ENCODE measurements at places on chromosomes 3 and 15.

GRCh38 chr3:171636666-171637065 lies 173.6 kb downstream of the PLD1 start:
- peak; percentile 92 for DNase-seq

DNA sequence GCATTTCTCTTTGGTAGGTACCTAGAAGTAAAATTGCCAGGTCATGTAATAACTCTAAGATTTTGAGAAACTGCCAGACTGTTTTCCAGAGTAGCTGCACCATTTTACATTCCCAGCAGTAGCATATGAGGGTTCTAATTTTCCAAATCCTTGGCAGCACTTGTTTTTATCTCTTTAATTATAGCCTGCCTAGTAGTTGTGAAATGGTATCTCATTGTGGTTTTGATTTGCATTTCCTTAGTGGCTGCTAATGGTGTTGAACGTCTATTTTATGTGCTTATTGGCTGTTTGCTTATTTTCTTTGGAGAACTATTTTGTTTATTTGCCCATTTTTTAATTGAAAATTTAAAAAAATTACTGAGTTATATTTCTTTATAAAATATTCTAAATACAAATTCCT lies 117.9 kb downstream of the TCF12 start:
- no peak for DNase-seq

GRCh38 chr15:90496791-90497190 lies 32.9 kb upstream of the CRTC3 start:
- peak; percentile 74 for DNase-seq

DNA sequence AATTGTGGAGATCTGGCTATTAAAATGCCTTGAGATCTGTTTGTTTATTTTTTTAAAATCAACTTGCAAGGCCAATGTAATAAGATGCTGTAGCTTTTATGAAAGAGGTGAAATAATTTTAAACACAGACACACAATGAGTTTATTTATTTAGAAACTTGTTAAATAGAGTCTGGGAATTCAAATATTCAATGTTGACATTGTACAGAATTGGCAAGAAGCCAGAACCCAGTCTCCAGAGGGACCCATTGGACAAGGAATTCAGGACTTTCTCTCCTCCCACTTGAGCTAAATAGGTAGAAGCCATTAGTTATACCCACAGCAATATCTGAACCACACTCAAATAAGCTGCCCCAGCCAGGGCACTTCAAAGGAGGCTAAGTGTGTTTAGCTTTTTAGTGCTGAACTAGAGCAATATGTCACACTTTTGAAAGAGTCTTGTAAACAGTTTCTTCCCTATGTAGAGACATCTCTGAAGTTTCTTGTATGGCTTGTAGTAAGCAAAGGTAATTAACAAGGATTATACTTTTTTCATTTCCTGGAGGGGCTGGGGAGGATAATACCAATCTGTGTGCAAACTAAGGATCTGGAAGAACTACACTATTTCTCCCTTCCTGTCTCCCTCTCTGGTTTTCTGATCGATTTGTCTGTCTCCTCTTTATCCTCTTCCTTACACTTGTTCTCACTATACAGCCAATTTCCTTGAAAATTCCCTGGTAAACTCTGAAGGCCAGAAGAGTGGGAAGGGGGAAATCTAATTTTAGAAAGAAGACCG lies 6.0 kb downstream of the MECOM start:
- DNase-seq: no peak

DNA sequence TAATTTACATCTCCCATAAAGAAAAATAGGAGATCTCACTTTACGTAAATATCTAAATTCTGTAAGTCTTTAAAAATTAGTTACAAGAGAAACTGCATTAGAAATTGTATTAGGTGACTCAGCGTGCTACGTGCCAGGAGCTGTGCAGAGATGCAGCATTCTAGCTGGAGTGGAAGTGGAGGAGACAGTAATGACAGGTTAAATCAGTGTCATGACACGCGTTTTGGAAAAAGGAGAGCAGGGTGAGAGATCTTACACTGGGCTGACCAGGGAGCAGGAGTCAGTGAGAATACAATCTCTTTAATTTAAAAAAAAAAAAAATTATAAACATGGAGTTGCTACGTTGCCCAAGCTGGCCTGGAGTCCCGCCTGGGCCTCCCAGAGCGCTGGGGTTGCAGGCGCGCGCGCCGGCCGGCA lies 635 bp downstream of the TUBGCP5 start:
- DNase-seq: no peak

DNA sequence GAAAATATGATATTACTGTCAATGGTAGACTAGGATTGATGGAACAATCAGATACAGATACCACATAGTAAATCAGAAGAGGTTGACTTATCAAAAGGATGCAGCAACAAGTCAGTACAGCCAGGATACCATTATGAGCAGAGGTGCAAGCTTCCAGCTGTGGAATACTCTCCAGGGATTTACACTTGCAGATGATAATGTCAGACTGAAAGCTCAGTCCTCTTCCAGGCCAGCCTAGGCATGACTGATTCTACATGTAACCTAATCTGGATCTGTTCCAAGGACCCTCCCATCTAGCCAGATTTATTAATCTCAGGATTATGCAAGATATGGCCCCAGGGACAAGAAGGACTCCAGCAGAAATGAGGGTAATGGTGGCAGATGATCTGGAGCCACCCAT lies 8.2 kb downstream of the FILIP1L start:
- DNase-seq: no peak

DNA sequence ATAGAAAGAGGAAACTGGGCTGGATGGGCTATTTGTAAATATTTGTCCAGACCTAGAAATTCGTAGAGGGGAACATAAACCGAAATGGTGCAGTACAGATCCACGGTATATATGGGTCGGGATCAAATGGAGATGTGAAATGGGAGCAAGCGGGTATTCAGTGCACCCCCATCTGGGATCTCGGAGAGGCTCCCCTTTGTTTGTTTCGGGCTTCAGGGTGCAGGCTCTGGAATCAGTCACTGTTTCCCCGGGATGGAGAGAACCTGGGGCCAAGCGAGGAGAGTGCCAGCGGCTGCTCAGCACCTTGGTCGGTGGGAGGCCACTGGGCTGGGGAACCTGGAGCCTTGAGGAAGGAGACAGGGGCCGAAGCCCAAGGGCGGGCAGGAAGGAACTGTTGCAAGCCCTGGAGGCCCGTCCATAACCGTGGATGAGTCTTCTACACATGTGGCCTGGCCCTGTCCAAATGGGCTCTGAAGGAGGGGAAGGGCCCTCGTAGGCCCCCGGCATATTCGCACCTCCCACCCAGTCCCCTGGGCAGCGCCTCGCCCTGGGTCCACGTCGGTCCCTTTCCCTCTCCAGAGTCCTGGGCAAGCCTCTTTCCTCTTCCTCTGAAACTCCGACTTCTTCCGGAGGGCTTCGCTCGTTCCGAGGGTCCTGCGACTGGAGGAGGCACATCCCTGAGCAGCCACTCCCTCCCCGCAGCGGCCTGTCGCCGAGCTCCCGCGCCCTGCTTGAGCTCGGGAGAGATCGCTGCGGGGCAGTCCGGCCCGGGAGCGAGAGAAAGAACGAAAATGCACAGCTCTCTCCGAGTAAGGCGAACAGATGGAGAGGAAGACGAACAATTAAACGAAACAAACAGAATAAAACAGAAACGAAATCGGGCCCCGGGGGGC lies 3.0 kb downstream of the ISL2 start:
- no peak for DNase-seq

- no peak for DNase-seq
These were observed 221.2 kb upstream of the ALCAM start for GRCh38 chr3:105145511-105145910.

- no peak for DNase-seq
These were observed 124.4 kb downstream of the HCN4 start for GRCh38 chr15:73244333-73244732.

- peak; percentile 19 for DNase-seq
These were observed 75.0 kb upstream of the MBNL1 start for GRCh38 chr3:152193673-152194267.

- DNase-seq: no peak
These were observed 579.8 kb upstream of the CCDC54 start for GRCh38 chr3:106797461-106797860.

DNA sequence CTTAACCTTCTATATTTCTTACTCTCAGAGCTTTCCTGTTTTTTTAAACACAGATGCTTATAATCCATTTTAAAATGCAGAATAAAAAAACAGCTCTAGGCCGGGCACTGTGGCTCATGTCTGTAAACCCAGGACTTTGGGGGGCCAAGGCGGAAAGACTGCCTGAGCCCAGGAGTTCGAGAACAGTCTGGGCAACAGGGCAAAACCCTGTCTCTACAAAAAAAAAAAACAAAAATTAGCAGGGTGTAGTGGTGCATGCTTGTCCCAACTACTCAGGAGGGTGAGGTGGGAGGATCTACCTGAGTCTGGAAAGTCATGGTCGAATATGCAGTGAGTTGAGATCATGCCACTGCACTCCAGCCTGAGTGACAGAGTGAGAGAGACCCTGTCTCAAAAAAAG lies 15.5 kb downstream of the SMARCC1 start:
- DNase-seq: no peak

- no peak for DNase-seq
These were observed 33.8 kb downstream of the DRD3 start for GRCh38 chr3:114144909-114145688.

GRCh38 chr15:101481917-101482525 lies 7.5 kb downstream of the PCSK6 start:
- no peak for DNase-seq

GRCh38 chr3:180335050-180335449 lies 266.9 kb upstream of the TTC14 start:
- no peak for DNase-seq

DNA sequence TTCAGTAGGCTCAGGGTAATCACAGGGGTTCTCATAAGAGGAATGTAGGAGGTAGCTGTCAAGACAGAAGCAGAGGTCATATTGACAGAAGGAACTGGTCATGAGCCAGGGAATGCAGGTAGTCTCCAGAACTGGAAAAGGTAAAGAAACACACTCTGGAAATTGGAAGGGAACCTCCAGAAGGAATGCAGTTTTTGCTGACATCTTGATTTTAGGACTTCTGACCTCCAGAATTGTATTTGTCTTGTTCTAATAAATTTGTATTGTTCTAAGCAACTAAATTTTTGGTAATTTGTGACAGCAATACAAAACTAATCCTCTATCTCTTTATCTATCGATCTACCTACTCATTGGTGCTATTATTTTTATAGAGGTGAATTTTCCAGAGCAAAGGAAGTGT lies 49.2 kb downstream of the OTOL1 start:
- DNase-seq: no peak

DNA sequence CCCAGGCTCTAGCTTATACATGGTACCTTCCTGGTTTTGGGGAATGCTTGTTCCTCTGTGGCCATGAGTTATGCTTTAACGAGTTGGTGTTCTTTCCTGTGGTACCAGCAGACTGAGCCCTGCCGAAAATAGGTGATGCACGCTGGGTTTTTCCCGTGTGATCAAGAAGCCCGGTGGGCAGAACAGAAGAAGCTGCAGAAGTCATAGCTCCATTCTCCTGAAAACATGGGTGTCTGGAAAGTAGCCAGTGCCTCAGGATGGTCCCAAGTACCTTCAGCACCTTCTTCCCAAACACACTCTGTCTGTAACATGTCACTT lies 25.2 kb downstream of the MAPKBP1 start:
- DNase-seq: no peak

DNA sequence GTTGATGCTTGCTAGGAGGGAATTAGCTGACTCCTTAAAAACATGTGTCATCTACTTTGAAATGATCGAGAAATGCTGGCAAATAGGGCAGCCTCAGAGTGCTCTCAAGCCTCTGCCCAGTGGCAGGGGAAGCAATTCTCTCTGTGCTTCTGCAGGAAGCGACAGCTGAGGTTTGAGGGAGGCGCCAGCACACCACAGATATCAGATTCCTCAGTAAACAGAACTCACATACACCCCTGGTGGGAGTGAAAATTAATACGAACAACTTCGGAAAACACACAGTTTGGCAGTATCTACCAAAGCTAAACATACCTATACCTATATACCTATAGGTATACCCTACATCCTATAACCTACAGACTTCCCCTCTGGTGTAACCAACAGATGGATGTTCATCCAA lies 61.3 kb downstream of the NSMCE3 start:
- DNase-seq: no peak

DNA sequence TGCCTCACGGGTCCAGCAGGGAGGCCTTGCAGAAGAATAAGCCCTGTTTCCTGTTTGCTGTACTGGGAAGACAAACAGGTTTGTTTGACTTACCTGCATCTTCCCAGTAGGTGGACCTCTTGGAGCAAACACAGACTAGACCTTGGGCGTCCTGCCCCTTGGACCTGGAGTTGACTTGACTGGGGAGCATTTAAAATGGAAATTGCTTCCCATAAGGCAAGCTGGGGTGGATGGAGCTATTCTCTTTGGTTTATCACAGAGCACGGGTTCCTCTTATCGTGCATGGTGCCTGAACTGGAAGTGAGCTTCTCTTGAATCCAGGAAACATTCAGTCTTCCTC lies 151.4 kb downstream of the RPLP1 start:
- DNase-seq: peak; percentile 45

- DNase-seq: no peak
These were observed 9.7 kb downstream of the TIMP4 start for GRCh38 chr3:12149029-12149428.

DNA sequence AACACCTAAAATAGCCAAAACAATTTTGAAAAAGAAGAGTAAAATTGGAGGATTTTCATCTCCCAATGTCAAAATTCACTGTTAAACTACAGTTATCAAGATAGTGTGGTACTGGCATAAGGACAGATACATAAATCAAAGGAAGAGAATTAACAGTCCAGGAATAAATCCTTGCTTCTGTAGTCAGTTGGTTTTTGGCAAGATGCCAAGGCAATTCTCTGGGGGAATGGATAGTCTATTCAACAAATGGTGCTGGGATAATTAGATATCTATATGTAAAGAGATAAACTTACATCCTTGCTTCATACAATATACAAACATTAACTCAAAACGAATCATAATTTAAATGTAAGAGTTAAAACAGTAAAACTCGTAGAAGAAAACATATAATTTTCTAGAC lies 57.9 kb upstream of the SELENOK start:
- DNase-seq: no peak

- peak; percentile 19 for DNase-seq
These were observed 166.1 kb downstream of the SSR3 start for GRCh38 chr3:156388497-156389448.

DNA sequence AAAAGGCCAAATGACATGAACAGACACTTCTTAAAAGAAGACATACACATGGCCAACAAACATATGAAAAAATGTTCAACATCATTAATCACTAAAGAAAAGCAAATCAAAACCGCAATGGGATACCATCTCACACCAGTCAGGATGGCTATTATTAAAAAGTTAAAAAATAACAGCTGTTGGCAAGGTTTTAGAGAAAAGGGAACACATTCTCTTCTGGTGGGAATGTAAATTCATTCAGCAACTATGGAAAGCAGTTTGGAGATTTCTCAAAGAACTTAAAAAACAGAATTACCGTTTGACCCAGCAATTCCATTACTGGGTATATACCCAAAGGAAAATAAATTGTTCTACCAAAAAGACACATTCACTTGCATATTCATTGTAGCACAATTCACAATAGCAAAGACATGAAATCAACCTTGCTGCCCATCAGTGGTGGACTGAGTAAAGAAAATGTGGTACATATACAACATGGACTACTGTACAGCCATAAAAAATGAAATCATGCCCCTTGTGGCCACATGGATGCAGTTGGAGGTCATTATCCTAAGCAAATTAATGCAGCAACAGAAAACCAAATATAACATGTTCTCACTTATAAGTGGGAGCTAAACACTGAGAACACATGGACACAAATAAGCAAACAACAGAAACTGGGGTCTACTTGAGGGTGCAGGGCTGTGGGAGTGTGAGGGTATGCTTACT lies 190.7 kb upstream of the MCTP2 start:
- no peak for DNase-seq
